ENCODE measurements at places on chromosomes 7 and 10.

GRCh38 chr10:75469006-75469616 lies 37.7 kb downstream of the LRMDA start:
- peak; percentile 97 for DNase-seq

DNA sequence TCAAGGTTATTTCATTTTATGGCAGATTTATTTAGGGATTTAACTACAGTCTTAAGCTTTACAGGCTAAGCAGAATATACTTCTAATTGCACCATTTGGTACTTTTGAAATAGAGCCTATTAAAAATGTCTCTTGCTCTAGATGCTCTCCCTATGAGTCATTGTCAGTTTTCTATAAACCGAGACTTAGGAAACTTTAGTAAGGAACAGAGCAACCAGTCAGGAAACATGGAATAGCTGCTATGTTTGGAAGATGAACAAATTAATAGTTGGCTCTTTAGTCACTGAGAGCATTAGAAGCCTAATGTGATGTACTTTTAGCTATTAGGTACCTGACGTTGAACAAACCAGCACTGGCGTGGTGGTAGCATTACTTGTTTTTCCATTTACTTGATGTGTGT lies 35.3 kb downstream of the INPP5F start:
- peak; percentile 80 for DNase-seq

GRCh38 chr10:113716109-113716910 lies 35.2 kb upstream of the PLEKHS1 start:
- DNase-seq: no peak

DNA sequence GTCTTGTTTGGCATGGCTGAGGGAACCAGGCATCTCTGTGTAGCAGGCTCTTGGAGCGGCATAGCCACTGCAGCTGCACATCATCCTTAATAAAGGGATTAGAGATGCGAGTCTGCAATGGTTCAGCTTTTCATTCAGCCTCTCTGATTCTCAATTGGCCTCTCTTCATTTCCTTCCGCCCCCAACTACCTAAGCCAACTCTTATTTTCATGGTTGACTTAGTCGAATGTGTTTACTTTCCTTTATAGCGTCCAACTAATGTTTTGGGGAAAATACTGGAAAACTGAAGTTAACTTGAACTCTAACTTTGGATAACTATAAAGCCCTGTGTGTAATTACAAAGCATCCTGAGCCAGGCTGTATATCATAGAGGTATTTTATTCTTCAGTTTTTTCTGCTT lies 202.2 kb upstream of the KIAA1217 start:
- DNase-seq: no peak

- DNase-seq: no peak
Measured at GRCh38 chr10:34811968-34812514, 3.1 kb downstream of the PARD3 start.

- DNase-seq: no peak
Measured at GRCh38 chr10:30581779-30582380, 47.7 kb downstream of the LYZL2 start.

- DNase-seq: no peak
Measured at GRCh38 chr7:97246317-97246716, 128.8 kb downstream of the SDHAF3 start.

DNA sequence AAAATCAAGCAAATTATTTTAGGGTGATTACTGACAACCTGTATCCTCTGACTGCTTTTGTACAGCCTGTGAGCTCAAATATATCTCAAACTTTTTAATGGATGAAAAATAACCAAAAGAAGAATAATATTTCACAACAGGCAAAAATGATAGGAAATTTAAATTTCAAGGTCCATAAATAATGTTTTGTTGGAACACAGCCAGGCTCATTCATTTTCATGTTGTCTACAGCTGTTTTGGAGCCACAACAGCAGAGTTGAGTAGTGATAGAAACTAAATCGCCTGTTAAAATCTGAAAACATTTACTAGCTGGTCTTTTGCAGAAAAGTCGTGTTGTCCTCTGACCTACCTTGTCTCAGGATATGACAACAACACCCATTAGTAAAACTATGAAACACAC lies 75.9 kb downstream of the GLI3 start:
- DNase-seq: no peak

DNA sequence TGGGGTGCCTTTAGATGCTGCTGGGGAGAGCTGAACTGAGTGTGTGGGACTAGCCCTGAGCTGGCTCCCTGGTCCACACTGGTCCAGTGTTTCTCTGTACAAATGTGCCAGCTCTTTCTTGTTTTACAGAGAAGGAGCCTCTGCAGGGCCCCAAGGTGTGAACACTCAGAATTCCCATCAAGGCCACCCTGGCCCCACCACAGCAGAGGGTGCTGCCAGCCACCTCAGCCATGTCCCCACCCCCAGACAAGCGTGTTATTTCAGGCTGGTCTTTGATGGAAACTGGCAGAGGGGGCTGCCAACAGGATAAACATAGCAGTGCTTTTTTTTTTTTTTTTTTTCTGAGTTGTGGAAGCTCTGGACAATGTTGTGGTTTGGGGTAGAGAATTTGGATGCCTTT lies 68.5 kb upstream of the LRRC18 start:
- no peak for DNase-seq

GRCh38 chr10:119502209-119502608 lies 40.3 kb downstream of the RGS10 start:
- DNase-seq: no peak

DNA sequence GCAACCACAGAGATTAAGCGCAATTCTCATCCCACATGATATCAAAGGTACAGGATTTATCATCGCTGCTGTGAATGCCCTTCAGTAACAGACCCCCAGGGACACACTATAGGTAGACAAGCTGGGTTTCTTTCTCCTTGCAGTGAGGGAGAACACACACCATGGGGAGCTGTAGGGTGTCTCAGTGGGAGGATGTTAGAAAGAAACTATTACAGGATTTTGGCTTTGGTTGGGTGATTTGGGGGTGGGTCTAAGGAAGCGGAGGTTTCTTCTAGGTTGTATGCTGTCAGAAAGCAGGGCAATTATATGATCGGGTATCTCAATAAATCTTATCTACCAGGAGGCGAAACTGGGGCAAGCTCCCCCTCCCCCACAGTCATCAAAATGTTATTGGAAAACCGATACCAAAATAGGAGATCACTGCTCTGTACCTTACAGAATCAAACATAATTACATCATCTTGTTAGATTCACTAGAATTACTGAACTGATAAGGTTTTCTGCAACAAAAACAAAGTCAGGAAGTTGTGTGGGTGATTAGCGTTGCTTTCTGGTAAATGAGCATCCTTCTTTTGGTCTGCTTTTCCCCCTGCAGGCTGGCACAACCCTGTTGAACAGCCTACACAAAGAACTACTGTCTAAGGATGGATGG lies 209.7 kb downstream of the TEX36 start:
- DNase-seq: no peak
